ENCODE measurements at places on chromosomes 5 and 9.

DNA sequence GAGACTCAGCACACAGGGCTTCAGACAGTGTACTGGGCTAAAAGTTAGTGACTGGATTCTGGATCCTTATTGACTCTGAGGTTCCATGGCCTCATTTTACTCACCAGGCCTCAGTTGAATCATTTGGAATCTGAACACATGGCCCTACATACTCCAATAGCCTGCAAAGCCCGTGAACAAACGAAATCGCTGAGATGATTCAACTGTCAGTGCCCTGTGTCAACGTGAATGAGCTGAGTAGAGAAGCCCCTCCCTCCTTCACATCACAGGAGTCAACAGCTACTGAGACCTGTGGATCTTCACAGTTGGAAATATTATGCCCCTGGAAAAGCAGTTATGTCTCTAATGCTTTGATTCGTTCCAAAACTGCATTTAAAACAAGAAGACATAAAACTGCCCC is 429.3 kb downstream of the GADD45G start:
- DNase-seq: no peak

- DNase-seq: no peak
Observed at GRCh38 chr5:153463806-153464205, 26.7 kb upstream of the GRIA1 start.

GRCh38 chr5:134568761-134569695 is 43.6 kb downstream of the JADE2 start:
- DNase-seq: peak; percentile 87

GRCh38 chr5:144463481-144464223 is 293.0 kb downstream of the KCTD16 start:
- no peak for DNase-seq

DNA sequence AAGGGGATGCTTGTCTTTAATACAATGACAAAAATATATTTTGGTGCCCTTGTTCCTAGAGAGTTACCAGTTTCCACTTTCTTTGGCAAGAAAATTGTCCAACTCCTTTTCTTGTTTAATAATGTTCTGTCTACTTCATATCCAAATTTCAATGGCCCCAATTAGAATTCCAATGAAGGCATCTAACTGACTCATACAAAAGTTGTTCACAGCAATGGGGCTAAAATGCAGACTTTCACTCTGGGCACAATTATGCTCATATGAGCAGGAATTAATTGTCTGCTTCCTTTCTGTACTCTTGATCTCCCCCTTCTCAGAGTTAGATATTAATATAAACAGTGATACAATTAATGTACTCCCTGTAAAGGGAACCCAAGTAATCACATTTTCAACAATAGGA is 42.1 kb upstream of the ZNF622 start:
- no peak for DNase-seq

DNA sequence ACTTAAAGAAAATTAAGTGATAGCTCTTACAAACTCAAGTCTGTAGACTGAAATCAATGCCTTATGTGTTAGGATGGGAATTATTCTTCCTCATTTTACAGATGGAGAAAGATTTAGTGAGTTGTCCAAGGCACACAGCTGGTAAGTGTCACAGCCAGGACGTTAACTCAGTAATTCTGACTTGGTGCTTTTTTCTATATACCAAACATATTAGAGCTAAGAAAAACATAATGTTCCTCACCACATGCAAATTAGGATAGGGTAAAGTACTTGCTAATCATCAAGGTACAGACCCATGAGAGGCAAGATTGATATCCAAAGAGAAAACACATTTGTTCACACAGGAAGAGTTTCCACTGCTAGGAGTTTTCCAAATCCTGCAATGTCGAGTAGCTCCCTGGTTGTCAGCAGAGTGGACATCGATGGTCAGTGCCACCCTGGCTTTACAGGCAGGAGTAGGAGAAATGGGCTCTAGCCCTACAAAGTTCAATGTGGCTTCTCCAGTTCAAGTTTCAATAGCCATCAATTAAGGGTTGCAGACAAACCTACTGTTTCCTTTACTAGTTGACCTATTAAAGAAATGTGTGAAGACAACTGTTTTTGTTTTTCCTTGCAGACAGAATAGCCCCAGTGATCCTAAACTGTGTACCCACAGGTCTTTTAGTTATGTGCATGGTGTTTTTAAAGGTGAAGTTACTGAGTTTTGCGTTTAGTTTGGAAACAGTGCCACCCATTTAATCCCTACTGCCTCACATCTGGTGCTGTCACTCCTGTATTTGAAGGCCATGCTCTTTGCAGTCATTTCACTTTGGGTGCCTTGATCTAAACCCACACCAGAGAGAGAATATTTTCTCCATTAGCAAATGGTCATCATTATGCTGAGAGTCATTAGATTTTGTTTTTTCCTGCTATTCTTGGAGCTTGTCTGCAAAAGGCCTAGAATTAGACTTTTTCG is 460.8 kb upstream of the SMARCA2 start:
- no peak for DNase-seq

DNA sequence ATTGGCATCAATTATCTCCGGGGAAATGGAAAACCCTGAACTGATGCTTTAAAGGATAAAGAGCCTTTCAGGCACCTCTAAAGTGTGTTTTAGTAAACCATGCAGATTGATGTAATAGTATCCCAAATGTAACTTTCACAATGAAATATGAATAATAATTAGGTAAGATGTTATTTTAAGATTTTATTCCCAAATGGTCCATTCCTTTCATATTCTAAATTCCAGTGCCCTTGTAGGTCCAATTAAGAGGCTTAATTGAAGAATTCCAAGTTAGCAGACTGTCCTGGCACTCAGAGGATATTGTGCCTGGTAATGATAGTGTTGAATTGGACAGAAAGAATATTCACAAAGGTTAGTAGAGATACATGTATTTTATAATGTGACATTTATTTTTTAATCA is 352.5 kb upstream of the NUDT12 start:
- no peak for DNase-seq

DNA sequence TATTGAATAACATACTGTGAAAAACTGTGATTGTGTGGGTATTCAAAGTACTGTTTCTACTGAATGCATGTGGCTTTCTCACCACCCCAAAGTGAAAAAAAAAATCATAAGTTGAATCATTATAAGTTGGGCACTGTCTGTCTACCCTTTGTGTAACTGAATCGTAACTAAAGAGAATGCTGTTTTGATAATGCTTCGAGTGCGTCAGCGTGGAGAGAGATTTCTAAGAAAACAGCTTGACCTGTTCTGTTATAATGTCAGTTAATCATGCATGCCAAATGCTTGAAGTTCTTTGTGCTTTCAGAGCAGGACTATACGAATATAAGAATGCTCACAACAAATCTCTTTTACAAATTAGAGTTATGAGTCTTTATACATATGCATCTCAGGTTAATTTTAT is 148.8 kb upstream of the SGCD start:
- no peak for DNase-seq

DNA sequence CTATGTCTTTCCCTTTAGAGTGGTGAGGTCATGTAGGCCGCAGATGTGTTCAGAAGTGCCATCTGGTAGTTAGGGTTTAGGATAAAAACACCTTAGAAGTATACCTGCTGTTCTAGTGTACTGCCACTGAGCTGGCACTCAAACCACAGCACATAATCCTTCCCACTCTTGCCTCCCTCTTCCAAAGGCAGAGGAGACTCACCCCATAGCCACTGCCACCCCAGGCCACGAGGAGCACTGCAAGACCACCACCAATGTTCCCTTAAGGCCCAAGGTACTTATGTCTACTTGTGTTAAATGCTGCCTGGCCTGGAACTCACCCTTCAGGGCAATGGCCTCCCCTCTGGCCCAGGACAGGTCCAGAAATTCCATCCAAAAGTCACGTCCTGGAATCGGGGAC is 379.5 kb upstream of the EDIL3 start:
- DNase-seq: no peak

DNA sequence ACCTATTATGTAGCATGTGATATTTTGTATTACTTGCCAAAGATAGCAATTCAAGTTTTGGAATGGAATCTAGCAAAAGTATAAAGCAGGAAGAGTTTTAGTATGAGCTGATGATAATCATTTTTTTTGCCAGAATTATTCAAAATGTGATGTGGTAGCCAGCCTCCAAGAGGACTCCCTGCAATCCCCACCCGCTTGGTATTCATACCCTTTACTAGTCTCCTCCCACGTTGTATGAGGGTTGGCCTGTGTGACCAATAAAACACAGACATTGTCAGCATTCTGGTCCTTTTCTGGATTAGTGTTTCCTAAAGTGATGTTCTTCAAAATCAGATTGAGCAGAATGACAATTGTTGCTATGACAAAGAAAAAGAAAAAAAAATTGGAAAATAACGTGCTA is 63.8 kb downstream of the TARS1 start:
- DNase-seq: no peak

GRCh38 chr9:105257809-105258208 is 13.4 kb downstream of the SLC44A1 start:
- no peak for DNase-seq

- DNase-seq: no peak
Observed at GRCh38 chr5:1162751-1163150, 38.6 kb upstream of the SLC6A19 start.

- peak; percentile 55 for DNase-seq
Observed at GRCh38 chr5:150295172-150295634, 5.6 kb upstream of the CAMK2A start.

GRCh38 chr9:82780017-82780416 is 282.9 kb downstream of the RASEF start:
- DNase-seq: no peak

DNA sequence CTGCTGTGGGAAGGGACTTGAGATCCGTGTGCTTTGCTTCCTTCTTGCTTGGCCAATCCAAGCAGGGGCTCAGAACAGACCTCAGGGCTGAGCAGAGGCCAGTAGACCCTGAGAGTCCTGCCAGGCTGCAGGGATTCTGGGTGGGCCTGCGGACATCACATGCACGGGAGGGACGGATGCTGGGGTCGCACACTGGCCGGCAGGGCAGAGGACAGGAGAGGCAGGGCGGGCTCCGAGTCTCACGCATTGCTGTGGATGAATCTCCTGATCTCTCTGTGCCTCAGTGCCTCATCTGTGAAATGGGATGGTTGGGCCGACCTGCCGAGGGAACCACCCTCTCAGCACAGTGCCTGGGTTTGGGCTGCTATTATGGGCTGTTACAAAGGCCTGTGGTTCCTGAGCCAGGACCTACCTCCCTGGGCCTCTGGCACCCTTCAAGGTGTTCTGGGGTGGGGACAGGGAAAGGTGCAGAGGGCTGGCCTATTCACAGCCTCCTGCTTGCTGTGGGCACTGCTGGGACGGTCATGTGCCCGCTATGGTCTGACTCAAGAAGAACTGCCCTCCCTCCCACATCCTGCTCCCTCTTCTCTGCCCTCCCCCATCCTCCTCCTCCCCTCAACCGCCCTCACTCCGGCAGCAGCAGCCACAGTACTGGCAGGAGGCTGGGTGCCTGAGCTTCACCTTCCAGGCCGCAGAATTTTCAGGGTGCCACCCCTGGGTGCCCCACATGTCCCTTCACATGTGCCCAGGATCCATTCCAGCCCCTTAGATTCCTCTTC is 43.3 kb downstream of the NCS1 start:
- DNase-seq: no peak

DNA sequence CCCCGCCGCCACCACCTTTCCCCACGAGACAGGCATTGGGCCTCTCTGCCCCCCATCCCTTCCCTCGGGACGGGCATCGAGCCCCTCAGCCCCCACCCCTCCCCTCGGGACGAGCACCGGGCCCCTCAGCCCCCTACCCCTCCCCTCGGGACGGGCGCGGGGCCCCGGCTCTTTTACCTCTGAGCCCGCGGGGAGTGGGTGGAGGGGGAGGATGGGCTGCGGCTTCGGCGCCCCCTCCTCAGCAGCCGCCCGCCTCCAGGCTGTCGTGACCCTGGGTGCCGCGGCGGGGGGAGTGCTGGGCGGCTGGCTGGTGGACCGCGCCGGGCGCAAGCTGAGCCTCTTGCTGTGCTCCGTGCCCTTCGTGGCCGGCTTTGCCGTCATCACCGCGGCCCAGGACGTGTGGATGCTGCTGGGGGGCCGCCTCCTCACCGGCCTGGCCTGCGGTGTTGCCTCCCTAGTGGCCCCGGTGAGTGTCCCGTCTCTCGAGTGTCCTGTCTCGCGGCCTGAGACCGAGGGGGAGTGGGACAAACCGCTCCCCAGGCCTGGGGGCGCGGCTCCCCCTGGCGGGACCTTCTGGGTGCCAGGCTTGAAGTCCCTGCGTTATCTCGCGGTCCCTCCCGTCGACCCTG is 791 bp downstream of the SLC2A8 start:
- DNase-seq: peak; percentile 69

DNA sequence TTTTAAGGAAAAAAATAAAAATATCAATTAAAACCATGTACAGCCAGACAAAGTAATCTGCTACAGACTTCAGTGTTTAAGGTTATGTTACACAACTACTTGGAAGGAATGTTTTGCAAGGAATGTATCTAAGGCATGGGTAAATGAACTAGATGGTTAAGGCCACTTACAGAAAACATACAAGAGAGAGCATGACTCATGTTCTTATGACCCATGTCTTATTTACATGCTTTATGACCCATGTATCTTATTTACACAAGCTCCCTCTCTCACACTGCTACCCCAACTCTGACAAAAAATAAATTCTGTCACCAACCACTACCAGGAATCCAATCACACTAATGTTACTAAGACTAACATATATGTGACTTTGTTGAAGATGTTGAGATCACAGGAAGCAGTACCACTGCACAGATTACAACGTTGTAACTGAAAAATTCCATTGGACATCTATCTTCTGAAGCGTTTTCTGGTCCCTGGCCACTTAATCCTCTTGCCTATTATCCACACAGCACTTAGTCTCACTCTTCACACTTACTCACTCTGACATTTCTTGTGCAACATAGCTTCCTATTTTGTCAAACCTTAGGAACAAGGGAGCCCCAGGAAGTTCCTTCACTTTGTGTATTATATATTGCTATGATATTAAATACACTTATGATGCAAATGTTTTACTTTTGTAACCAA is 1630.1 kb upstream of the C9orf72 start:
- no peak for DNase-seq

- DNase-seq: no peak
Observed at GRCh38 chr9:94928691-94929368, 202.3 kb downstream of the AOPEP start.

- DNase-seq: no peak
Observed at GRCh38 chr5:10671041-10672008, 89.7 kb downstream of the DAP start.

DNA sequence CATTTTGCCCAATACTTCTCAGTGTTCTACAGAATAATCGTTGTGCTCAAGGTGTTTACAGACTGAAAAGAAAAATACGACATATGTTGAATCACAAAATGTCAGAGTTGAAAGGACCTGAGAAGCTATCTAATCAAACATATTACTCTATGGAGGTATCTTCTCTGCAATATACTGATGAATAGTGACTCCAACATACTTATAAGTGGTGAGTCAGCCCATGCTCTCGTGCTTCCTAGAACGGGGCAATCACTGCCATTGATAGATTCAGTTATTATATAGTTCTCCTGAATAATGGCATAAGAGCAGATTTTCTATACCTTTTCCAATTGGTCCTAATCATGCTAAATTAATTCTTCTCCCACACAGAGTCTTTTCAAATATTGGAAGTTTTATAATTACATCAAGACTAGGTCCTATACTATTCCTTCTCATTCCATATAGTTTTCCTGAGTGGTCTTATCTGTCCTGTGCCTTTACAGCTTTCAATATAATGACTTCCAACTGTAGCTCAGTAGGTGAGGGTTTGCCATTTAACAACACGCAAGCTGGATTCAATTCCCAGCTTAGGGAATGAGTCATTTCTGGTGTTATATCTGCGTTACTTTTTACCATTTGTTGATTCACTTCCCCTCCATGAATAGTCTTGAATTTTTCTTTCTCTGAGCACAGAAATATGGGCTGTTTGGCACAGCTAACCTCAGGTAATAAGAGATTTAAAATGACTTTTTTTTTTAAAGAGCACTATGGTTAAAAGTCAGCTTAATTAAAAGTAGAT is 81.1 kb downstream of the PLK2 start:
- DNase-seq: no peak
